Memory B cell (primary cell): ENCODE measurements at places on chromosomes 11 and 22.

DNA sequence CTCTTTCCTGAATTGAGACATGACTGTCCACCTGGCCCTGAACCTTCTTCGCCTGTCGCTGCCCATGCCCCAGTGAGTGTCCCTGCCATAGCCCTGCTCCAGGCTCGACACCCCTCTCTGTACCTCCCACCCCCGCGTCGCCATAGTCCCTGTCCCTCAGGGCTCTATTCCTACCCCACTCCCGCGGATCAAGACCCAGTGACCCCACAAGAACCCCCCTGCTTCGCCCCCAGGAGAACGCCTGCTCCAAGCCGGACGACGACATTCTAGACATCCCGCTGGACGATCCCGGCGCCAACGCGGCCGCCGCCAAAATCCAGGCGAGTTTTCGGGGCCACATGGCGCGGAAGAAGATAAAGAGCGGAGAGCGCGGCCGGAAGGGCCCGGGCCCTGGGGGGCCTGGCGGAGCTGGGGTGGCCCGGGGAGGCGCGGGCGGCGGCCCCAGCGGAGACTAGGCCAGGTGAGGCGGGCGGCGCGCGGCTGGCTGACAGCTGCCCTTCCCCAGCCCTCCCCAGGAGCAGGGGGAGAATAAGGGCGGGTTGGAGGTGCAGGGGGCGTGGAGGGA is 5.6 kb downstream of the NRGN start:
- peaks cover 26% of the 10 kb centered on the region for H3K4me1 ChIP-seq
- no peak for DNase-seq
- no peak overlapping the region for H3K27ac ChIP-seq
- H3K36me3 ChIP-seq: peaks cover 2% of the 10 kb centered on the region

GRCh38 chr11:33869481-33870422 is 22.1 kb downstream of the LMO2 start:
- DNase-seq: no peak
- H3K27ac ChIP-seq: peak overlapping the region; percentile 78
- peak overlapping the region; percentile 94 for H3K4me3 ChIP-seq
- no peaks in the 10 kb centered on the region for H3K27me3 ChIP-seq
- H3K36me3 ChIP-seq: no peaks in the 10 kb centered on the region
- H3K4me1 ChIP-seq: peaks cover 23% of the 10 kb centered on the region

DNA sequence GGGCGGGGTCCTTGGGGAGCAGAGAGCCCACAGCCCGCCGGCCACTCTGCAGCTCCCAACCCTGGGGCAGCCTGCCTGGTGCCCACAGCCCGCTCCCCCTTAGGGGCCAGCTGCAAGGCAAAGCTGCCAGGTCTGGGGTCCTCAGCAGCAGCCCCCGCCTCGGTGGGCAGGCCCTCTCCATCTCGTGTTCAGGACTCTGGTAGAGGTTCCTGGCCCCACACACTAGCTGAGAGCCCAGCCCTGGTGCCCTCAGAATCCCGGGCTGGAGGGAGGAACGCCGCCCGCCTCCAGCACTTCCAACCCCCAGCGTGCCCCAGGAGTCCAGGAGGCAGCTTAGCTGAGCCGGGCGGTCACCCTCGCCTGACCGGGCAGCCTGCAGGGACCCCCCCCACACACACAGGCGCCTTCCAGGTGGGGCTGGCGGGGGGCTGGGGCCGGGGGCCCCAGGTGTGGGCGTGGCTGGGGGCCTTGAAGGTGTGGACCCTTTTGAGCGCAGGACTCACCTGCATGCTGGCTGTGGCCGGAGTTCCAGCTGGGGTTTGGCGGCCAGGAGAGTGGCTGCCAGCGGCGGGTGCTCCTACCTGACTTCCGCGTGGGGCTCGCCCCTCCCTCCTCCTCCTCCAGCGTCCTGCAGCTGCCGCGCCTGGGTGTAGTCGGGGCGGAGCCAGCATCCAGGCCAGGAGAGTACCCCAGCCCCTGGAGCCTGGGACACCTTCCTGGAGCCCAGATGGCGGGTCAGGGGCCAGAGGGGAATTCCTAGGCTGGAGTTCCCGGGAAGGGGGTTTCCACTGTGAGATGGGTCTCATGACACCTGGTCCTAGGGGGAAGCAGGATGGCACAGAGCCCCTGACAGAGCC is at the start of gene ANO9:
Gene ANO9 (minus strand): TSS at position 594 of the 857 bp plus-strand sequence. CDS start 85 bp downstream, at position 509.
- no peaks in the 10 kb centered on the region for H3K27me3 ChIP-seq
- peaks cover 18% of the 10 kb centered on the region for H3K4me1 ChIP-seq
- DNase-seq: peak; percentile 56
- H3K36me3 ChIP-seq: no peaks in the 10 kb centered on the region

- DNase-seq: no peak
- peaks cover 2% of the 10 kb centered on the region for H3K36me3 ChIP-seq
- H3K27me3 ChIP-seq: peaks cover 12% of the 10 kb centered on the region
Measured at GRCh38 chr11:58742981-58743880, 11.5 kb upstream of the GLYAT start.

- H3K36me3 ChIP-seq: no peaks in the 10 kb centered on the region
- no peak for DNase-seq
- no peak overlapping the region for H3K4me3 ChIP-seq
- H3K27me3 ChIP-seq: no peaks in the 10 kb centered on the region
- H3K4me1 ChIP-seq: no peaks in the 10 kb centered on the region
Measured at GRCh38 chr11:46733234-46733633, 14.2 kb downstream of the F2 start.

DNA sequence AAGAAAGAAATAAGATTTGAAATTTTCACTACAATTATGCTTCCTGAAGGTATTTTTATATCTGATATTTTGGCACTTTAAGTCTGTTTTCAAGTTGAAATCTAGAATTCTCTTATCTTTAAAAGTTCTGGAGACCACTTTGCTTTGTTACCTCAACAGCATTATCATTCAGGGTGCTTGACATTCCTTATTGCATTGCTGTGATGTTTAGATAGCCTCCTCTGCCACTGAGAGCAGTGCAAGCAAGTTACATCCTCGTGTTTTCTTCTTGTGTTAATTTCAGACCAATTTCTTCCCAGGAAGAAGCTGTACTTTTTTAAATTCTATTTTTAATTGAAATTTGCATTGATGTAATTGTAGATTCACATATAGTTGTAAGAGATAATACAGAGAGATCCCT is 333.9 kb upstream of the KIRREL3 start:
- no peak for DNase-seq
- H3K4me3 ChIP-seq: no peak overlapping the region
- H3K27ac ChIP-seq: no peak overlapping the region

DNA sequence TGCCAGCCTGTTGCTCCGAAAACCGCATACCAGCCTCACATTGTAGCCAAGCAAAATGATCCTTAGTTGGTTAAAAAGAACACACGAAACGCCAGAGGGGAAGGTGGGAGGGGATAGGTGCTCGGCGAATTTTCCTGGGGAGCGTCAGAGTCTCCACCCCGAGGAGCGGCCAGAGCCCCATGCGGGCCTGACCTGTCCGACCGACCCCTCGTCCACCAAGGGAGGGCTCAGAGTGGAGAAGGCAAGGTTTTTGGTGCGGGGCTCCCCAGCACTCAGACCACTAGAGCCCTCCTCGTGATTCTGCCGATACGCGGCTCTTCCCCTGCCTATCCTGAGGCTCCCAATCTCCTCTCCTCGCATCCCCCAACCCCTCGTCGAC is 39.6 kb downstream of the DIXDC1 start:
- peak overlapping the region; percentile 78 for H3K4me3 ChIP-seq
- no peak overlapping the region for H3K27ac ChIP-seq
- H3K4me1 ChIP-seq: peaks cover 9% of the 10 kb centered on the region
- H3K27me3 ChIP-seq: peaks cover 12% of the 10 kb centered on the region
- H3K36me3 ChIP-seq: no peaks in the 10 kb centered on the region
- no peak for DNase-seq

- DNase-seq: no peak
- H3K4me1 ChIP-seq: no peaks in the 10 kb centered on the region
- peaks cover 7% of the 10 kb centered on the region for H3K27me3 ChIP-seq
- no peaks in the 10 kb centered on the region for H3K36me3 ChIP-seq
- H3K4me3 ChIP-seq: no peak overlapping the region
- H3K27ac ChIP-seq: no peak overlapping the region
Measured at GRCh38 chr11:94574193-94574961, 7.2 kb downstream of the PIWIL4 start.

- peaks cover 2% of the 10 kb centered on the region for H3K4me1 ChIP-seq
- H3K4me3 ChIP-seq: no peak overlapping the region
- H3K27ac ChIP-seq: no peak overlapping the region
- DNase-seq: no peak
- peaks cover 2% of the 10 kb centered on the region for H3K27me3 ChIP-seq
Measured at GRCh38 chr11:84886344-84886743, 740.8 kb downstream of the DLG2 start.

- H3K4me1 ChIP-seq: no peaks in the 10 kb centered on the region
- no peaks in the 10 kb centered on the region for H3K27me3 ChIP-seq
- DNase-seq: peak; percentile 49
- no peak overlapping the region for H3K27ac ChIP-seq
- no peaks in the 10 kb centered on the region for H3K36me3 ChIP-seq
Measured at GRCh38 chr22:24758164-24758799, 16.2 kb downstream of the PIWIL3 start.

DNA sequence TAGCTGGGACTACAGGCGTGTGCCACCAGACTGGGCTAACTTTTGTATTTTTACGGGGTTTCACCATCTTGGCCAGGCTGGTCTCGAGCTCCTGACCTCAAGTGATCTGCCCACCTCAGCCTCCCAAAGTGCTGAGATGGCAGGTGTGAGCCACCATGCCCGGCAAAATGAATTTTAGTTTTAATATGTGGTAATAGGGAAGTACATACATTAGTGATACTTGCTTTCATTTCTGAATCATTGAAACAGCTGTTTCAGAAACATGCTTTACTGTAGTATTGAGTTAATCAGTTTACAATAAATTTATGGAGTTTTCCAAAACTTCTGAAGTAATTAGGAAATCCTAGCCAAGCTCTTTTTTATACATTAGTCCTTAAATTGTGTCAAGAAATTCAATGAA is 15.6 kb downstream of the PCF11 start:
- peaks cover 36% of the 10 kb centered on the region for H3K36me3 ChIP-seq
- H3K27ac ChIP-seq: no peak overlapping the region
- no peak for DNase-seq
- peaks cover 51% of the 10 kb centered on the region for H3K4me1 ChIP-seq
- H3K27me3 ChIP-seq: no peaks in the 10 kb centered on the region

DNA sequence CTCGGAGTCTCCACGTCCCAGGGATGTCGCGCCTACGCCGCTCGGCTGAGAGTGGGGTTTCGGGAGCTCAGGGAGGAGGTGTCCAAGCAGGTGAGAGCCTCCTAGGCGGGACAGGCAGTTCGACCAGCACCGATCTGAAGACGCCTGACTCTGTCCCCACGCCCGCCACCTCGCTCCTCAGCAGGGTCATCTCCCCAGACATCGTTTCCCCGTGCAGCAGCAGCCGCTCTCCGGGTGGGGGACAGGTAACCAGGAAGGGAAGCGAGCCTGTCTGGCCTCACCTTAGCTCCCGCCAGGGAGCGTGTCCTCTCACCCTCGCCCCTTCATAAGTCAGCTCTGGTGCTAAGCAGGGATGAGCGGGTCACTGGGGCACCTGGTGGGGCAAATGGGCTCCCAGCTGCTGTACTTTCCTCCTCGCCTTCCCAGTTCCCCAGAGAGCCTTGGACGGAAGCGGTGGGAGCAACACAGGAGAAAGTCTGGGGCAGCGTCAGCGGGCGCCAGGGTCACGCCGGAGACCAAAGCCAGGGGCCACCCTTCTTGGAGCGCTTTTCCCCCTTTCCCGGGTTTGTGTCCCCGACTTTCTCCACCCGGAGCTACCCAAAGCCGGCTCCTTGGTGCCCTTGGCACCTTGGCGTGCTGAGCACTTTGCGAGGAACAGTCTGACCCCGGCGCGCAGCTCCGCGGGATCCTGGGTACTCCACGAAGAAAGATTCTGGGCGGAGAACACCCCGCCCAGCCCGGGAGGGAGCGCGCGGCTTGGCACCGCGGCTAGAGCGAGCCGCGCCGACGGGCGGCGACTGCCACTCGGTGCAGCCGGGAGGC is 1.6 kb downstream of the SPON1 start:
- H3K36me3 ChIP-seq: no peaks in the 10 kb centered on the region
- no peak overlapping the region for H3K27ac ChIP-seq

- H3K27me3 ChIP-seq: peaks cover 8% of the 10 kb centered on the region
- peak; percentile 61 for DNase-seq
- peaks cover 3% of the 10 kb centered on the region for H3K36me3 ChIP-seq
- H3K4me3 ChIP-seq: peak overlapping the region; percentile 93
Measured at GRCh38 chr11:1573077-1573902, 1.2 kb upstream of the DUSP8 start.

- no peak for DNase-seq
- no peak overlapping the region for H3K4me3 ChIP-seq
- peaks cover 11% of the 10 kb centered on the region for H3K36me3 ChIP-seq
- H3K27ac ChIP-seq: no peak overlapping the region
Measured at GRCh38 chr11:47617417-47617809, 23.2 kb upstream of the C1QTNF4 start.

DNA sequence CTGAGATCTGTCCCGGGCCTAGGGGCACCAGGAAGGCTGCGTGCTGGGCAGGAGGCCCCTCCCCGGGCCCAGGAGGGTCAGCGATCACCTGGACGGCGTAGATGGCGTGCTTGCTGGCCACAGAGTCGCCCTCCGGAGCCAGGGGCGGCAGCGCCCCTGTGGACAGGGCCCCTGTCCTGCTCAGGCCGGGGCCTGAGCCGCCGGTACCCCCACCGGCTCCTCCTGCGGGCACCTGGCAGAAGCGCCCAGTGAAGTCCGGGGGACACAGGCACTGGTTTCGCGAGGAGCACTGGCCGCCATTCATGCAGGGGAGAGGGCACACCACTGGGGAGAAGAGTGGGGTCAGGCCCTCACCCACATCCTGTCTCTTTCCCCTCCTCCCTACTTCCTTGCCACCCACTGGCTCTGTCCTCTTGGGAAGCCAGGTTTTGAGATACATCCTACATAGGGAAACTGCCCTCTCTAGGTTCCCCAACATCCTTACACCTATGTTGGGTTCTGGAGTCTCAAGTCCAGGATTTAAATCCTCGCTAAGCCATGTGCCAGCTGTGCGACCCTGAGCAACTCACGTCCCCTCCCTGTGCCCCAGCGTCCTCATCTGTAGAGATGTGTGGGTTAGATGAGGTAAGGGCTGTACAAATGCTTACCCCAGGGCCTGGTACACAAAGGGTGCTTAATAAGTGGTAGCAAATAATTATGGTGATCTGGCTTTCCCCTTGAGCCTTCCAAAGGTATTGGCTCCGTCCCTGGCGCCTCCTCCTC is 3.9 kb downstream of the LTBP3 start:
- H3K4me3 ChIP-seq: no peak overlapping the region
- peaks cover 38% of the 10 kb centered on the region for H3K4me1 ChIP-seq
- DNase-seq: no peak
- no peaks in the 10 kb centered on the region for H3K36me3 ChIP-seq
- no peaks in the 10 kb centered on the region for H3K27me3 ChIP-seq
